ENCODE measurements at places on chromosomes 3 and 15.

DNA sequence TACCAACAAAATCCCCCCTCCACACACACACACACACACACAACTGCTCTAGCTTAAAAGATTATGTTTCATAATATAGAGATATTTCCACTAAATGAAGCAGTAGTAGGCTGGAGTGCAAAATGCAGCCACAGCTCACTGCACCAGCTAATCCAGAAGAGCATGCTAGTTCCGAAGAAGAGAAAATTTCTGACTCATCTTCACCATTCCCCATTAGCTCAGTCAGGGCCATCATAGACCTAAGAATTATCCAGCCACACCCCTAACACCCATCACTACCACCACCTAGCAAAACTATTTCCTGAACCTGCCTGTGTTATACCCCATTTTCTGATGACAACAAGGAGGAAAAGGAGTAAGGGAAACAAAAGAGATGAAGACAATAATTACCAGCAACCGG is 67.1 kb upstream of the UBE2E2 start:
- no peaks in the 10 kb centered on the region for H3K27me3 ChIP-seq
- no peaks in the 10 kb centered on the region for H3K4me1 ChIP-seq
- H3K36me3 ChIP-seq = peaks cover 3% of the 10 kb centered on the region
- DNase-seq = no peak
- no peak overlapping the region for H3K27ac ChIP-seq

DNA sequence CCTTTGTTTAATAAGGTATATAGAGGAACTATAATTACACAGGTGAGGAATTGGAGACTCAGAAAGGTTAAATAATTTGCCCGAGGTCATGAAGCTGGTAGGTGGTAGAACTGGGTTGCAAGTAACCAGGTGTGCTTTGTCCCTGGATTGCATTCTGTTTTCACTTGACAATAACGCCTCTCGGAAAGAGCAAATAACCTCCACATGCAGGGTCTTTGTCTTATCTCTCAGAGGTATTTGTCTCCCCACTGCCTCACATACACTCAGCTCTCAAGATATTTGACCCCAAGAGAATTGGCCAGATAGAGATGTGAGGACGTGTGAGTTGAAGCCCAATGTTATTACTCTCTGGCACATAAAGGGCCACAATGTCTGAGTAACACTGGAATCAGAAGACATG is 320.9 kb upstream of the ONECUT1 start:
- H3K27me3 ChIP-seq = peaks cover 6% of the 10 kb centered on the region
- H3K36me3 ChIP-seq = no peaks in the 10 kb centered on the region
- no peak overlapping the region for H3K4me3 ChIP-seq
- H3K4me1 ChIP-seq = no peaks in the 10 kb centered on the region
- no peak for DNase-seq

DNA sequence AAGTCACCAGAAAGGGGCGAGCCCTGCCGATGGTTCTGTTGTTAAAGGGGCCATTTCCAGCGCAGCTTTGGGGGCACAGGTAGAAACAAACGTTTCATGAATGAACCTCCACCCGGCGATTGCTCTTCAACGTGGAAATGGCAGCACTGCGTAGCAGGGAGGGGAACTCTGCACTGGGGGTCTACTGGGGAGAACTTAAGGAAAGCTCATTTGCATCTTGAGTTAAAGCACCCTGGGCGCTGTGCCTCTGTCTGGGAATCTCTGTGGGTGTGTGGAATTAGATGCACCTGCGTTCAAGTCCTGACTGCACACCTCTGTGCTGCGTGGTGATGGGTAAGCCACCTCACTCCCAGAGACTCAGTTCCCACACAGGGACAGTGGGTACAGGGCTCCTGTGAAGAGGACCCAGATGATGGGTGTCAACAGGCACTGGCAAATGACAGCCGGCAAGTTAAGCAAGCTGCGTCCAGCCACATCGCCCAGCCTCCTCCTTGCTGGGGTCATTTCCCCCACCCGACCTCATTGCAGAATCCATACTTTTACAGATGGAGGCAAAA is 68.8 kb downstream of the ASB7 start:
- H3K27ac ChIP-seq = no peak overlapping the region
- H3K4me1 ChIP-seq = peaks cover 11% of the 10 kb centered on the region
- DNase-seq = no peak
- no peak overlapping the region for H3K4me3 ChIP-seq

GRCh38 chr15:99845009-99845408 is 111.8 kb upstream of the LYSMD4 start:
- no peak overlapping the region for H3K27ac ChIP-seq
- no peak overlapping the region for H3K4me3 ChIP-seq
- no peak for DNase-seq
- no peaks in the 10 kb centered on the region for H3K36me3 ChIP-seq
- H3K27me3 ChIP-seq = no peaks in the 10 kb centered on the region

DNA sequence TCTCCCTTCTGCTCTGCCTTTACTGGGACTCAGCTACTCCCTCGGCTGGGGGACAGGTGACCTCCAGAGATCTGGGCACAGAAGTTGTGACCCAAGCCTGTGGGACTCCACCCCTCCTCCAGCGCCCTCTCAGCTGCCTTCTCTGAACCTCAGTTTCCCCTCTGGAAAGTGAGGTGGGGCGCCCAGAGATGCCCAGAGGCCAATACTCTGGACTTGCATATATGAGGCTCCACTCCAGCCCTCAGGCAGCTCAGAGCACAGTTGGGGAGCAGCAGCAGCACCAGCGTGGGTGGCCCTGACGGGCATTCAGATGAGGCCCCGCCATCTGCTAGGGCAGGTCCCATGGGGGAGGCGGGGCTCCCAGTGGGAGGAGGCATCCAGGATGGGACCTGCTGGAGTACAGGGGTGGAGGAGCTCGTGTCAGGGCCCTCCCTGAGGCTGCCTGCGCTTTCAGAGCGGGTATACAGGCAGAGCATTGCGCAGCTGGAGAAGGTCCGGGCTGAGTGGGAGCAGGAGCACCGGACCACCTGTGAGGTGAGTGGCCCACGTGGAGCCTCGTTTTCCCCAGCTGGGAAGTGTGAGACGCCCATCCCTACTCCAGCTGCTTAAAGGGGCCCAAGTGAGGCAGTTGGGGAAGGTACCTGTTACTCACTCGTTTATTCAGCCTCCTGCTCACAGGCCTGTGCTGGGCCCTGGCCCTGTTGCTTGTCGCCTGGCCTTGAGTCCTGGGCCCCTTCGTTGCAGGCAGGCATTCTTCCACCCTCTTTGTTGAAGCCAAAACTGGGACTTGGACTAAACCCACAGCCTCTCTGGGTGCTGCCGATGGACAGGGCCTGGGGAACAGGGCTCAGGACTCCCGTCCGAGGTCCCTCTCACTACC is 35.4 kb downstream of the PSTPIP1 start:
- no peak overlapping the region for H3K27ac ChIP-seq
- no peak for DNase-seq
- peaks cover 14% of the 10 kb centered on the region for H3K4me1 ChIP-seq

GRCh38 chr3:123635717-123636116 is 50.9 kb upstream of the HACD2 start:
- peaks cover 24% of the 10 kb centered on the region for H3K4me1 ChIP-seq
- H3K27ac ChIP-seq = no peak overlapping the region
- DNase-seq = no peak

GRCh38 chr15:77508541-77509243 is 88.0 kb downstream of the HMG20A start:
- H3K4me3 ChIP-seq = peak overlapping the region; percentile 41
- H3K36me3 ChIP-seq = no peaks in the 10 kb centered on the region
- peak overlapping the region; percentile 94 for H3K27ac ChIP-seq
- peaks cover 83% of the 10 kb centered on the region for H3K4me1 ChIP-seq
- DNase-seq = peak; percentile 68

GRCh38 chr15:52334491-52335160 is 39.0 kb upstream of the MYO5C start:
- DNase-seq = no peak
- H3K4me3 ChIP-seq = no peak overlapping the region
- peaks cover 17% of the 10 kb centered on the region for H3K4me1 ChIP-seq
- H3K36me3 ChIP-seq = peaks cover 16% of the 10 kb centered on the region

Data from left ventricle myocardium inferior (tissue), 1 donor.